ENCODE measurements at places on chromosomes 2 and 18.
A peak's percentile ranks its signal among the peaks of the same experiment; 100 is the strongest.

GRCh38 chr2:36362291-36362690, 6.7 kb downstream of the CRIM1 start:
- DNase-seq: no peak

GRCh38 chr2:59389240-59389639, 1148.1 kb upstream of the FANCL start:
- DNase-seq: no peak

- no peak for DNase-seq
Measured at GRCh38 chr2:42808301-42808700, 15.9 kb upstream of the HAAO start.

- DNase-seq: no peak
Measured at GRCh38 chr2:216967889-216968288, 108.0 kb upstream of the TNP1 start.

DNA sequence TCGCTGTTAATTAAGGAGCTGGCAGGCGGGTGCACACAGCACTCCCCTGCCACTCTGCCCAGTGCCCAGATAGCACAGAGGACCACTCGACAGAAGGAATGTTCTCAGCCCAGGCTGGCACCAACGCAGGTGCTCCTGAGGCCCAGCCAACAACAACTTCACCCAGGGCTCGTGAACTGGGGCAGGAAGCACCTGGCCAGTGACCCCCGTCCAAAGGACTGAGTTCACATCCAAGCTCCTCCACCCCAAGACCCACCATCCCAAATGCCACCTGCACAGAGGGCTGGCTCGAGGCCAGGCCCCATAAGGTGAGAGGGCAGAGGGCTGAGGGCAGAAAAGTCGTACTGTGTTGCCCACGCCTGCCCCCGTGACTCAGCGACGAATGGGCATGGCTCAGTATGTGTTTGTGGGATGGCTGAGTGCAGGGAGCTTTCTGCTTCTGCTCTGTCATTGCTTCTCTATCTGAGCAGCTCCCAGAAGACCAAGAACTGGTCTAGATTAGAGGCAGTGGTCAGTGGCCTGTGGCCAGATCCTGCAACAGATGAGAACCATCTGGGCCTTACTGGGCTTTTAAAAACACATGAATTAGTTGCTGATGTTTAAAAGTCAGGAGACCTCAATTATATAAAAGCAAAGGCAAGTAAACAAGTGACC, 68.4 kb downstream of the POLR1A start:
- DNase-seq: peak; percentile 90

All from suppressor macrophage (primary cell).